Gastrocnemius medialis (tissue), 4 donors: ENCODE measurements at places on chromosomes 1 and 21. TPM values are rescaled to one million over a fixed set of nuclear protein-coding genes. Genes with fewer than 3 reads are reported as not detected.

MYOCOS gene
- 0.20 TPM for total RNA-seq

- no peak for DNase-seq
- no peaks in the 10 kb centered on the region for H3K27me3 ChIP-seq
- H3K4me3 ChIP-seq = no peak overlapping the region
- peak overlapping the region; percentile 99 for H3K27ac ChIP-seq
- peaks cover 34% of the 10 kb centered on the region for H3K36me3 ChIP-seq
These were observed 37.7 kb downstream of the COQ8A start for GRCh38 chr1:226977643-226978431.

S100A3 gene
- not detected for total RNA-seq

DNA sequence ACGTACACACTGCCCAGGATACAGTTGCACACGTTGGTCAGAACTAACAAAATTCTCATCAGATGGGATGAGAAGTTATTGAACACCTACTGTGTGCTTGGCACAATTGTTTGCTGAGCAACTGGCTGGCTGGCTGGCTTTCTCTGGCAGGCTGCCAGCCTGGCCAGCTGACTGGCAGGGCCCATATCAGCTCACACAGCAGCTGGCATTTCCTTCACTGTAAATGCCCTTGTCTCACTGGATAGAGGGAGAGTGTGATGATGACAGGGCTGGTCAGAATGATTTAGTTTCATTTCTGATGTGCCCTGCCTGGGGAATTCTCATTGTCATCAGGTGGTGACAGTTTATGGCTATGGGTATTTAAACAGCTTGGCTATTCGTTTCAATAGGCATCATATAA, 15.8 kb downstream of the CAMK2N1 start:
- H3K27ac ChIP-seq = no peak overlapping the region
- H3K4me1 ChIP-seq = no peaks in the 10 kb centered on the region
- DNase-seq = no peak
- no peak overlapping the region for H3K4me3 ChIP-seq
- H3K27me3 ChIP-seq = no peaks in the 10 kb centered on the region
- no peaks in the 10 kb centered on the region for H3K36me3 ChIP-seq

DNA sequence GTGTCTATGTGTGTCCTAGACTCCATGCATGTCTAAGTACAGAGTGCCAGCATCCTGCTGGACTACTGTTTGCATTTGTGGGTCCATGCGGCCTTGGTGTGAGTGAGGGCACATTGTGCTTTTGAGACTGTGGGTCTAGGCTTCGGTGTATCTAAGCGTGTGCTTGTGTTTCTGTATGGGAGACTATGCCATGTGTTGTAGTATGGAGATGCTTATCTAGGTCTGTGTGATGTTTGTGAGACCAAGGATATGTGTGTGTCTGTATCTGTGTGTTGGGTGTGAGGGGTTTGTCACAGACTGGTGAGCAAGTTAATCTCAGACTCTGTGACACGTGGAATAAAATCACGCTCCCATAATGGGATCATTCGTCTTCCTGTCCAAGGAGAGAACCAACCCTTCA, 14.5 kb downstream of the AHDC1 start:
- H3K36me3 ChIP-seq = no peaks in the 10 kb centered on the region
- H3K27ac ChIP-seq = peak overlapping the region; percentile 99
- H3K4me1 ChIP-seq = peaks cover 78% of the 10 kb centered on the region
- H3K4me3 ChIP-seq = no peak overlapping the region
- DNase-seq = no peak
- no peaks in the 10 kb centered on the region for H3K27me3 ChIP-seq

DUSP23 gene
- 85.9 TPM for total RNA-seq

GRCh38 chr1:170461762-170462384, 70.1 kb upstream of the GORAB start:
- no peaks in the 10 kb centered on the region for H3K4me1 ChIP-seq
- peak; percentile 11 for DNase-seq
- no peaks in the 10 kb centered on the region for H3K36me3 ChIP-seq
- H3K4me3 ChIP-seq = no peak overlapping the region
- H3K27me3 ChIP-seq = no peaks in the 10 kb centered on the region
- no peak overlapping the region for H3K27ac ChIP-seq

DNA sequence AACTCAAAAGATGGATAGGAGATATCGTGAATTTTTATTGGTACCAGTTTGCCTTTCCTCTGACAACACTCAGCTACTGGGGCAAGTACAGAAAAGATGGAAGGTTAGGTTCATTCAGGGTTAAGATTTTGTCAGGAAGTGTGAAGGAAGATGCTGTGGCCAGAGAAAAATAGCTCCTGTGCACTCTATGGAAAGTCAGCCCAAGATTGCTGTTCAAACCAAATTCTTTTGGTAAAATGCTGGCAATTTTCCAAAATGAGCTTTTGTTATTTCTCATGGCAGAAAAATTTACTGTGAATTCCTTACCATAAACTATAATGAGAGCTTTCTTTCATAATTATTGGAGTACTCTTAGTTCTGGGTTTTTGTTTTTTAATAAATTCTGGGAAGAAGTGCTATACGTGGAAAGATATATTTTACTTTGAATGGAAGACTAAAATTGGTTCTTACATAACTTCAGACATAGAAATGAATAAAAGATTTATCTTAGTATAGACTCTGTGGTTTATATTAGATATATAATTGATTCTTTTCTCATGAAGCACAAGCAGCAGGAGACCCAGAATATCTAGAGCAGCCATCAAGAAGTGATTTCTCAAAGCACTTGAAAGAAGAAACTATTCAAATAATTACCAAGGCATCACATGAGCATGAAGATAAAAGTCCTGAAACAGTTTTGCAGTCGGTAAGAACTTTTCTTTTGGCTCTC, 112.2 kb downstream of the USP25 start:
- H3K36me3 ChIP-seq = peaks cover 17% of the 10 kb centered on the region
- no peak overlapping the region for H3K4me3 ChIP-seq

- DNase-seq = no peak
- no peaks in the 10 kb centered on the region for H3K27me3 ChIP-seq
- no peaks in the 10 kb centered on the region for H3K4me1 ChIP-seq
- no peaks in the 10 kb centered on the region for H3K36me3 ChIP-seq
- no peak overlapping the region for H3K4me3 ChIP-seq
- H3K27ac ChIP-seq = no peak overlapping the region
These were observed 24.9 kb downstream of the FAAH start for GRCh38 chr1:46418976-46419375.

VANGL1 gene
- 1.1 TPM for total RNA-seq

- no peaks in the 10 kb centered on the region for H3K4me1 ChIP-seq
- H3K27ac ChIP-seq = no peak overlapping the region
- H3K36me3 ChIP-seq = no peaks in the 10 kb centered on the region
- H3K27me3 ChIP-seq = no peaks in the 10 kb centered on the region
- no peak overlapping the region for H3K4me3 ChIP-seq
- no peak for DNase-seq
These were observed 167.6 kb upstream of the POGK start for GRCh38 chr1:166671627-166672026.

- H3K4me1 ChIP-seq = no peaks in the 10 kb centered on the region
- H3K27me3 ChIP-seq = no peaks in the 10 kb centered on the region
- no peak overlapping the region for H3K4me3 ChIP-seq
- no peak overlapping the region for H3K27ac ChIP-seq
- H3K36me3 ChIP-seq = no peaks in the 10 kb centered on the region
These were observed 167.1 kb upstream of the DAB1 start for GRCh38 chr1:57590978-57591377.

DNA sequence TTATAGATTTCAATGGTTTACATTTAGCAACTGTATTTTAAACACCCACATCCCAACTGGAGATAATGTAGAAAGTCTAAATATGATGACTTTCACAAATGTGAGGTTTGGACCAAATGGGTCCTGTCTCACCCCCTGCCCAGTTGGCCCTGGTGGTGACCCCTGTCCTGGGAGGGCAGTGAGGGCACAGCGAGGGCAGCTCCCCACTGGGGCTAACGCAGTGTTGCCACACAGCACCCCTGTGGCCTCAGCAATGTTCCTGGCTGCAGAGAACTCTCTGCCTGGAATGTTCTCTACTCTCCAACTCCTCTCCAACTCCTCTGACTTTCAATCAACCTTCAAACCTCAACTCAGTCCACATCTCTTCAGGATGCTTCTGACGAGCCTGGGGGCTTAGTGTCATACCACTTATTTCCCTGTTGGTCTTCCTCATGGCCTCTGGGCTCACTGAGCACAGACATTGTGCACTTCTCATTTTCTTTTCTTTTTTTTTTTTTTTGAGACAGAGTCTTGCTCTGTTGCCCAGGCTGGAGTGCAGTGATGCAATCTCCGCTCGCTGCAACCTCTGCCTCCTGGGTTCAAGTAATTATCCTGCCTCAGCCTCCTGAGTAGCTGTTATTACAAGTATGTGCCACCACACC, 25.8 kb downstream of the KCNA10 start:
- no peak for DNase-seq
- H3K4me1 ChIP-seq = no peaks in the 10 kb centered on the region
- no peaks in the 10 kb centered on the region for H3K27me3 ChIP-seq
- no peaks in the 10 kb centered on the region for H3K36me3 ChIP-seq
- H3K4me3 ChIP-seq = no peak overlapping the region
- H3K27ac ChIP-seq = no peak overlapping the region

SOD1 gene
- total RNA-seq = 353 TPM

GRCh38 chr21:42565886-42566523, 52.4 kb downstream of the SLC37A1 start:
- H3K27ac ChIP-seq = no peak overlapping the region
- no peaks in the 10 kb centered on the region for H3K27me3 ChIP-seq
- no peaks in the 10 kb centered on the region for H3K4me1 ChIP-seq
- DNase-seq = no peak

LCE1C gene
- not detected for total RNA-seq

CNR2 gene
- not detected for total RNA-seq

- H3K4me1 ChIP-seq = no peaks in the 10 kb centered on the region
- no peak for DNase-seq
- no peaks in the 10 kb centered on the region for H3K27me3 ChIP-seq
- H3K4me3 ChIP-seq = no peak overlapping the region
These were observed 65.6 kb upstream of the PLA2G4A start for GRCh38 chr1:186763107-186763506.

GRCh38 chr1:55055084-55055882, 15.9 kb downstream of the PCSK9 start:
- H3K36me3 ChIP-seq = no peaks in the 10 kb centered on the region
- peaks cover 21% of the 10 kb centered on the region for H3K4me1 ChIP-seq
- DNase-seq = peak; percentile 63
- H3K4me3 ChIP-seq = no peak overlapping the region
- no peak overlapping the region for H3K27ac ChIP-seq
